ENCODE measurements at places on chromosomes 3 and 15. TPM values are rescaled to one million over a fixed set of nuclear protein-coding genes. Genes with fewer than 3 reads are reported as not detected.

- DNase-seq: no peak
Observed at GRCh38 chr3:171023566-171023965, 3.0 kb downstream of the SLC2A2 start.

DNA sequence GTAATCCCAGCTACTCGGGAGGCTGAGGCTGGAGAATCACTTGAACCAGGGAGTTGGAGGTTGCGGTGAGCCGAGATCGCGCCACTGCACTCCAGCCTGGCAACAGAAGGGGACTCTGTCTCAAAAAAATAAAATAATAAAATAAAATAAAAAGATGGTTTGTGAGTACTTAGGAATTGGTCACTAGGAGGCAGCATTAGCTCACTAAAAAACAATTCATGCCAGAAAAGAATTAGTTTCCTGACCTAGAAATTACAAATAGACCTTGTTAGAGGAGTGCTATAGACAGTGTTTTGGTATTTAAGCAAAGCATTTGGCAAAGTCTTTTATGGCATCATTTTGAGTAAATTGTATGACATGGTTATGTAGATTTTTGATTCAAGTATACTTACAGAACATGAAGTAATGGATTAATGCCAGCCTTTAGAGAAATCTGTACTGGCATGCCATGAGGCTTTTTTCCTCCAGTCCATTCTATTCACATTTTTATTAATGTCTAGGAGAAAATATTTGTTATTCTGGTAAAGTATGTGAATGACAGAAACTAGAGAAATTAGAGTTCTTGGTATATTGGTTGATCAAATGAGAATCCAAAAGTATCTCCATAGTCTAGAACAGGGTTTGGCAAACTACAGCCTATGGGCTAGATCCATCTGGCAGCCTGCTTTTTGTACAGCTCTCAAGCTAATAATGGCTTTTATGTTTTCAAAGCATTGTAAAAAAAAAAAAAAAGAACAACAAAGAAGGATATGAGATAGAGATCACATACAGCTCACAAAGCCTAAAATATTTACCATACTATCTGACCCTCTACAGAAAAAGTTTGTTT is 81.6 kb downstream of the LRRC49 start:
- DNase-seq: no peak

Gene CAMKV
- not detected for total RNA-seq

Gene PLSCR5
- not detected for total RNA-seq

- peak; percentile 68 for DNase-seq
Observed at GRCh38 chr3:51392355-51393133, 1.5 kb downstream of the RBM15B start.

Gene HYKK
- total RNA-seq: 5.1 TPM

DNA sequence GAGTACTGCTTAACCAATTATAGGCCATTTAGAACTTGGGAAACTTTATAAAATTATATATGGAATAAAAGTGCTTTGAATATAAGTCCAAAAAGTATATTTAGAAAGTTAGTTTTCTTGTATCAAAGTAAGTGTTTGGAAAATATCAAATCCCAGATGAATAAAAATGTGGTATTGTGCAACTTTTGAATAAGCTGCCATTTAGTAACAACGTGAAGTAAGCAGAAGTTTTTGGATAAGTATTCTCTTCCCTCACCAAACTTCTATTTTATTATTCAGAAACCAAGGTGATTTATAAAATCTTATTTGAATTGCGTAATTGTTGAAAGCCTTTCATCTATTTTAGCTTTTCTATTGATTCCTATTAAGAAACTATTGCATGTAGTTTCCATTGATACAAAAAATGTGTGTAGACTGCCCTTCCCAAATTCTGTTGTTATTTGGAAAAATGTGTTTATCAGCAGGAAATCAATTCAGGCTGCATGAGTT is 806.2 kb downstream of the NSUN3 start:
- no peak for DNase-seq

GRCh38 chr15:76941636-76942035 is 10.1 kb downstream of the RCN2 start:
- no peak for DNase-seq

- no peak for DNase-seq
Observed at GRCh38 chr3:54837964-54838363, 89.9 kb downstream of the LRTM1 start.

Gene TMEM158
- 0.38 TPM for total RNA-seq

- no peak for DNase-seq
Observed at GRCh38 chr3:21417991-21418390, 333.0 kb downstream of the ZNF385D start.

DNA sequence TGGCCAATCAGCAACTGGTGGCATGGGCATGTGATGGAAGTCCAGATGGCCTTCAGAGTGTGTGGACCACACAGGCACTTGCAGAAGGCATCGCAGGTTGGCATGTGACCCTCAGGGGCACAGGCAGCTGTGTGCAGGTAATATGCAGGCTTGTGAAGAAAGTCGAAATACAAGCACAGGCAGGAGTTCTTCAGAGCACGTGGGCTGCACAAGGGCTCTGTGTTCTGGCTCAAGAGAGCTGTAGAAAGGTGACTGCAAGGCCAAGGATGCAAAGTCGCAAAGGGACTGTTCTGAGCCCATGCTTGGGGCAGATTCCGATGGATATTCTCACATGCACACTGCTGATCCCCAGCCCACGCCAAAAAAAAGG is 8.3 kb downstream of the LRRC2 start:
- no peak for DNase-seq

GRCh38 chr3:27641888-27642601 is 80.1 kb downstream of the EOMES start:
- DNase-seq: no peak

Gene SLC38A3
- total RNA-seq: 6.6 TPM

Gene DISP2
- 1.2 TPM for total RNA-seq

Gene GABRR3
- not detected for total RNA-seq

- no peak for DNase-seq
Observed at GRCh38 chr15:95479308-95479707, 851.2 kb upstream of the NR2F2 start.

Gene SHF
- 4.2 TPM for total RNA-seq

Gene HCN4
- total RNA-seq: 6.2 TPM

- no peak for DNase-seq
Observed at GRCh38 chr3:128173849-128174248, 20.6 kb downstream of the EEFSEC start.

- no peak for DNase-seq
Observed at GRCh38 chr3:32443478-32443877, 51.8 kb downstream of the CMTM7 start.

- DNase-seq: no peak
Observed at GRCh38 chr15:39908186-39908585, 11.9 kb downstream of the GPR176 start.

Gene CAPN3
- total RNA-seq: 14.8 TPM

DNA sequence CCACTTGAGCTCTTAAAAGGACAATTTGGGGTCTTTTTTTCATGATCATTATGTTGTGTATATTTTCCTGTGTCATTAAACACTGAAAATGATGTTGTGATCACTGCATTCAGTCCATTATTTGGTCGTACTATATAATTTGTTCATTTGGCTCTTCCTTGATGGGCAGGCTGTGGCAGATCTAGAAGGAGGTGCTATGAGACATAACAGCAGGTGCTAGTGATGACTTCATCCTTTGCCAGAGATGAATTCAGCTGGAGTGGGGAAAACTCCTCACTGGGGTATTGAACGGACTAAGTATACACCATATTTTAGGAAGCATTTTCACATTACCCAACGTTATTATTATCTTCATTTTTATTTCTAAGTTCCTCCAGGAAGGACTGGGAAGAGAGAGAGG is 12.0 kb downstream of the CMTM7 start:
- no peak for DNase-seq

GRCh38 chr3:73475175-73475574 is 149.6 kb downstream of the PDZRN3 start:
- DNase-seq: no peak

GRCh38 chr3:136106101-136106500 is 90.0 kb downstream of the MSL2 start:
- no peak for DNase-seq

- no peak for DNase-seq
Observed at GRCh38 chr3:64972793-64973192, 285.0 kb upstream of the ADAMTS9 start.

GRCh38 chr3:165343185-165343584 is 147.0 kb upstream of the SLITRK3 start:
- no peak for DNase-seq

Gene C3orf80
- total RNA-seq: 0.94 TPM

DNA sequence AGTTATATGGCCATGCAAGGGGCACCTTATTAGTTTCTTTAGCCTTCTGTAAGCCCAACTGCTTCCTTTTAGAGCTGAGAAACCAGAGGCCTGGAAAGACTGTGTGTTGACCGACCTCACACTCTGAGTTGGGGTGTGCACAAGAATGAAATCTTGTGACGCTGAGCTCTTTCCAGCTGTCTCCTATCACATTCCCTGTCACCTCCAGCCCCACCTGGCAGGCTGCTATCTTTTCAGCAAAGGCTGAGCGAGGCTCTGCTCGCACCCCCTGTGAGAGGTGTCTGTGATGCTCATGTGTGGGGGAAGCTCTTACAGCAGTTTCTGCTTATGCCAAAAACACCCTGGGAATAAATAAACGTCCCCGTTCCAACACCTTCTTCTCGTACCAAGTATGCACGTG is 27.0 kb upstream of the LPP start:
- DNase-seq: no peak

- no peak for DNase-seq
Observed at GRCh38 chr3:158768881-158769543, 32.8 kb upstream of the MFSD1 start.

Gene DUOX2
- 0.19 TPM for total RNA-seq

Gene MASP1
- total RNA-seq: 59.7 TPM

DNA sequence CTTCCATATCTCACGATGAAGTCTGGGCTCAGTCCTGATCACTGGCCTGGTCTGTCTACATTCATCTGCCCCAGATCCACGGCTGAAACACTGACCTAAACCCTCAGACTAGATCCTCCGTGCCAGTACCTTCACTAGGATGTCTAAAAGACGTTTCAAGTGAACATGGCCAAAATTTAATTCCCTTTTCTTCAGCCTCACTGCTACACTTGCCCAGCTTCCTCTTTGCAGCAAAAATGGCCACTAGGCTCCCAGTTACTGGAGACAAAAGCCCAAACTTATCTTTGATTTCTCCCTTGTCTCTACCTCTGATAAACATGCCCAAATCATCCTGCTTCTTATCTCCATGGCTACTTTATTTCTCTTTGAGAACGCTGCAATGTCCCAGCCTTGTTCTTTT is 1.7 kb downstream of the RASSF1 start:
- DNase-seq: no peak

DNA sequence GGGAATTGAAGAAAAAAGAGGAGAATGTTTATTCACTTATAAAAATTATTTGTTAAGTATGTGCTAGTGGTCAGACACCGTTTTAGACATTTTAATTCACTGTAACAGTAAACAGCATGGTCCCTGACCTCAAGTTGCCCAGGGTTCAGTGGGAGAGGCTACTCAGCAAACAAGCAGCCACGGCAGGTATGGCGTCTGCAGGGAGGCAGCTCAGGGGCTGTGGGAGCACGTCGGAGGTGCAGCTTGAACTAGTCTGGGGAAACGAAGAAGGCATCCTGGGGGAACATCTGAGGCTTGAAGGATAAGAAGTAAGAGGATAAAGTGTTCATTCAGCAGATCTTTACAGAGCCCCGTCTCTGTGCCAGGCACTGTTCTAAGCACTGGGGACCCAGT is 66.0 kb downstream of the CRTC3 start:
- DNase-seq: no peak

GRCh38 chr3:184231671-184232070 is 2.3 kb downstream of the VWA5B2 start:
- no peak for DNase-seq

DNA sequence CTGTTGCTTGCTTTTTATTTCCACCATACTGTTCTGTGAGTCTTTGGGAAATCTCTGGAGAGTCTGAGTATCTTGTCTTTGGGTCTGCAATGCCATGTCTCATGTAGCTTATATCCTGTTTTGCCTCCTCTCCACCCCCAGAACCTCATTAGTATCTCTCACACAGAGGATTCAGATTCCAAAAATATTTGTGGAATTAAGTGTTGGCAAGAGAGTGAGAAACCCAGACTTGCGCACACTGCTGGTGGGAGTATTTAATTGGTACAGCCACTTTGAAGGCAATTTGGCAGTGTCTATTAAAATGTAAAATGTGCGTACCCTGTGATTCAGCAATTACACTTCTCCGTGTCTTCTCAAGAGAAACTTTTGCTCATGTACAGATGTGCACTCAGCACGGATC is 68.6 kb downstream of the ZNF621 start:
- no peak for DNase-seq

Gene OR5K2
- total RNA-seq: not detected

Gene SERINC4
- total RNA-seq: 0.43 TPM

Measured in cardiac septum (tissue), 1 donor.